ENCODE measurements at places on chromosomes 13 and 19.

GRCh38 chr19:18737337-18737953, 53.7 kb downstream of the COMP start:
- no peak for ATAC-seq

- no peak for ATAC-seq
Observed at GRCh38 chr19:51005248-51005647, 3.8 kb upstream of the KLK8 start.

GRCh38 chr13:76023652-76024051, 387.5 kb downstream of the LMO7 start:
- ATAC-seq: no peak

DNA sequence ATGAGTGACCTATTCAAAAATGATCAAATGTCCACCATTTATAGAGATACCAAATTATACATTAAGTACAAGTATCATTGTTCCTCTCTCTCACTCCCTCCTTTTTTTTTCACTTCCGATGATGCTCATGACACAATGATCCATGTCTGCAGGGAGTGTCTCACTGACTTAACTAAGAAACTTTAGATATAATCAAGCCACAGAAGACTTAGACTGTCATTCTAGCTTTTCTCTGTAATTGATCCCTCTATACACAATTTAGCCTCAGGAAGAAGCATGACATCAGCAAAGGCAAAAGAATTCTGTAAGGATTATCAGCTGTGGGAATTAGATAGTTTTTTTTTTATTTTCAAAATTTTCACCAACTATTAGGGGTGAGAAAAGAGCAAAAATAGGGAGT, 734.9 kb upstream of the PCDH9 start:
- ATAC-seq: no peak

DNA sequence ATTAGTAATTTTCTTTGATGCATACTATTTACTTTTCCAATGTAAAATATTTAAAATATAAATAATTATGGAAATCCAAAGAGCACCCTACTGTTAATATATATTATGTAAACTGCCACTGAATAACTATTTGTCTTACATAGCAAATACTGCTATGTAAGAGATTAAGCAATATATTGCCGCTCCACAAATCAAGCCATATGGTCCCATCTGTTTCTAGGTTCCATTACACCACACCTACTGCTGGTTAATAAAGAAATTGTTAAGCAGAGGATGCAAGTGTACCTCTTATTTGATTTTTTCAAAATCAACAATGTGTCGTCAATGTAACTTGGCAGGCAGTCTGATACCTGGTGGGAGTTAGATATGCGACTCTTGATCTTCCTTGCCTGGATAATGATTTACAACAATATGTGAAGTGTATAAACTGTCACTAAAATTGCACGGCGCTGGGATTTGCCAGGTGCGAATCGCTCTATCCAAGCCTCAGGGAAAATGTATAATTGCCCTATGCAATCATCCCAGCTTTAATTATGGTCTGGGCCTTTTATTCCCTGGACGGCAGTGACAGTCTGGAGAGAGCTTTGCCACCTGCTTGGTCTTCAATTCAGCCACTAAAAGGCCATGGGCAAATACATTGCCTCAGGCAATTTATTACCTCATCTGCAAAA, 16.0 kb downstream of the SMAD9 start:
- ATAC-seq: no peak

- ATAC-seq: no peak
Observed at GRCh38 chr13:102369302-102369701, 32.5 kb downstream of the FGF14 start.

DNA sequence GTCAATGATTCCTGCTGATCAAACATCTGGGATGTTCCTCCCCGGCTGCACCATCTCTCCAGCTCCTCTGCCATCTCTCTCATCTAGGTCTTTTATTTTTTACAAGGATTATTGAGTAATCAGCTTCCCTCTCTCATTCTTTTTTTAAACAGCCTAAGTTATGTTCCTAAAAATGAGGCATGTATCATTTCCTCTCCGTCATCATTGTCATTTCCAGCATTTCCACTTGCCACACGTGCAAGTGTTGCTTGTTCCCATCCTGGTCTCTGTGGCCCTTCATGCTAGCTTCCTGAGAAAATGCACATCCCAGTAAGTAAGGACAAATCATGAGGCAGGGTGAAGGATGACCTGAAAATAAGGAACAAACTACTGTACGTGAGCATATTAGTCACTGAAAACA, 102.7 kb upstream of the POSTN start:
- no peak for ATAC-seq

DNA sequence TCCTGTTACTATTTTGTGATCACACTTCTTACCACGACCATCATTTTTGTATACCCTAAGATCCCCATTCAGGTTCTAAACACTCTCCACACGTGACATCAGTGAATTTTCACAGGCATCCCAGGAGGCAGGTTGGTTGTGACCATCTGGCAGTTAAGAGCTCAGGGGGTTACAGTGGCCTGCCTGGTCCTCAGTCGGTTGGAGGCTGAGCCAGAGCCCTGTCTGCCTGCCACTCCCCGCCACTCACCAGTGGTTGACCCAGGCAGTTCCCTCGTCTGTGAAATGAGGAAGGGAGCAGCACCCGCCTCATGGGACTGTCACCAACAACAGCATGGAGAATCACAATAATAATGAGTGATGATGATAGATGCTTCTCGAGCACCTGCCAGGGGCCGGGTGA, 36.4 kb upstream of the EHD2 start:
- ATAC-seq: no peak

DNA sequence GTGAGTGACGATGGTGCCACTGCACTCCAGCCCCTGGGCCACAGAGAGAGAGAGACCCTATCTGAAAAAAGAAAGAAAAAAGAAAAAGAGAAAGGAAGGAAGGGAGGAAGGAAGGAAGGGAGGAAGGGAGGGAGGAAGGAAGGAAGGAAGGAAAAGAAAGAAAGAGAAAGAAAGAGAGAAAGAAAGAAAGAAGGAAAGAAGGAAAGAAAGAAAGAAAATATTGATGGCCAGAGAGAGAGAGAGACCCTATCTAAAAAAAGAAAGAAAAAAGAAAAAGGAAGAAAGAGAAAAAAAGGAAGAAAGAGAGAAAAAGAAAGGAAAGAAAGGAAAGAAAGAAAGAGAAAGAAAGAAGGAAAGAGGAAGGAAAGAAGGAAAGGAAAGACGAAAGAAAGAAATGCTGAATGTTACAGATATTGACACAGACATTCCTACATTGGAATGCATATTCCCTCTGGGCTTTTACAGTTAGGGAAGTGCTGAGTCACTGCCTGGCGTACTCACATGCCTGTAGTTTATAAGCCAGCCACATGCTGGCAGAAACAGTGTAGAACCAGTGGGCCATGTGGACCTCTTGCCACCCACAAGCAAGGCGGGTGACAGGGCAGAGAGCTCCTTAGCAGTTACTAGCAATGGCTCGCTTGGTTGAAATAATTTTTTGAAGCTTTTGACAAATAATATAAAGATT, 34.6 kb upstream of the SLC46A3 start:
- peak; percentile 87 for ATAC-seq

- ATAC-seq: no peak
Observed at GRCh38 chr13:113040031-113040430, 65.6 kb upstream of the F7 start.

DNA sequence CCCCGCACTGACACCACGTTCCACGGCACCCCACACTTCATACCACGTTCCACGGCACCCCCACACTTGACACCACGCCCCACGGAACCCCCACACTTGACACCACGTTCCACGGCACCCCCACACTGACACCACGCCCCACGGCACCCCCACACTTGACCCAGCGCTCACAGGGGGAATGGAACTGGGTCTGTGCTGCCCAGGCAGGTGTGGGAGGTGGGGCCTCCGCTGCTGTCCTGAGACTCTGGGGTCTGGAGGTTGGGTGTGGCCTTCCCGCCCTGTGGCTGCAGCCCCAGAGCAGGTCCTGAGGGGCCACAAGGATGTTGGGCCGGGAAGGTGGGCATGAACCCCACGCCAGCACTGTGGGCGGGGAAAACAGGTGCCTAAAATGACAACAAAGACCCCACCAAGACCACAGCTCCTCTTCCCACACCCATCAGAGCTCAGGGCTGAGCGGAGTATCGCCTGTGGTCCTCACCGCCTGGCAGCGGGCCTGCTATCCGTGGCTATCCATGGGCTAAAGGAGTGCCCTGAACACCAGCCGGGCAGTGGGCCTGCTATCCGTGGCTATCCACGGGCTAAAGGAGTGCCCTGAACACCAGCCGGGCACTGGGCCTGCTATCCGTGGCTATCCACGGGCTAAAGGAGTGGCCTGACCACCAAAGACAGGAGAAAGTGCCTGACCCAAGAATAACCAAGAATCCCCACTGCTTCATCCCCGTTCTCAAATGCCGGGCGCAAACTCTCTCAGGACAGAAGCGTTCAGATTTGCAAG, 59.9 kb upstream of the C13orf46 start:
- peak; percentile 17 for ATAC-seq

- ATAC-seq: no peak
Observed at GRCh38 chr19:13633109-13633508, 126.8 kb upstream of the CACNA1A start.

GRCh38 chr19:33132021-33132420, at the start of gene WDR88:
Gene WDR88, plus strand, starts transcription at chr19:33132114. Its CDS starts 56 bp downstream, at chr19:33132170.
- peak; percentile 45 for ATAC-seq

- peak; percentile 95 for ATAC-seq
Observed at GRCh38 chr19:14419106-14419813, at the start of gene DDX39A. Gene DDX39A, minus strand, starts transcription at chr19:14419341. Its CDS starts 6,121 bp downstream, at chr19:14413220.

GRCh38 chr13:112978561-112979405, 9.8 kb downstream of the MCF2L start:
- ATAC-seq: peak; percentile 37

- ATAC-seq: peak; percentile 42
Observed at GRCh38 chr19:23101241-23101640, 15.6 kb upstream of the ZNF730 start.

Data from esophagus mucosa (tissue), 1 donor.